ENCODE measurements at places on chromosomes 3 and 15. TPM values are rescaled to one million over a fixed set of nuclear protein-coding genes. Genes with fewer than 3 reads are reported as not detected.

SMCO1 gene
- 0.14 TPM for total RNA-seq

DNA sequence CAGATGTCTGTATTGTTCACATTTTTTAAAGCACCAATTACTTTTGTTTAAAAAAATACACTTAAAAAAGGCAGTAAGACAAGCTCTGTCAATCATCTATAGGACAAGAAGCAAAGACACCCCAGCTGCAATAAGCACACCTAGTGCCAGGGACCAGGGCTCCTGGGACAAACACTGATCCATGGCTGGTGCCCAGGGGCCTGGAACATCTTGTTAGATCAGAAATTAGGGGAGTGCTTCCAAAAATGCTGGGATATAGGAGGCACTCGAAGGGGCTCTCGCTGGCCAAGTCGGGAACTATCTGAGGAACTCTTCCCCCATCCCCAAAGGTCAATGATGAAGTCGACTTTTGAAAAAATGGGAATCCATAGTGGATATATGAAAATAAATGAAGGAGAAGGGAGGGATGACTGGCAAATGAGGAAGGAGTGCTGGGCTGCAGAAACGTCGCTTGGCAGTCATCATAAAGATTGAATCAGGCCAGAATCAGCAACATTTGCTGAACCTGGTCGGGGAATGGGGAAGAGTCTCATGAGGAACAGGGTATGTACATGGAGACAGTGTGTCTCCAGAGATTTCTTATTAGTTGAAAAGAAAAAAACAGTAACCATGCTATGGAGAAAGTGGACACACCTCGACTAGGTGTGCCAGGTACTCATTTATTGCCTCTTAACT is 28.5 kb downstream of the TSPAN3 start:
- no peak for DNase-seq

- DNase-seq = no peak
Measured at GRCh38 chr3:188972310-188972709, 199.5 kb upstream of the TPRG1 start.

- no peak for DNase-seq
Measured at GRCh38 chr15:35693286-35693685, 147.3 kb upstream of the DPH6 start.

DNA sequence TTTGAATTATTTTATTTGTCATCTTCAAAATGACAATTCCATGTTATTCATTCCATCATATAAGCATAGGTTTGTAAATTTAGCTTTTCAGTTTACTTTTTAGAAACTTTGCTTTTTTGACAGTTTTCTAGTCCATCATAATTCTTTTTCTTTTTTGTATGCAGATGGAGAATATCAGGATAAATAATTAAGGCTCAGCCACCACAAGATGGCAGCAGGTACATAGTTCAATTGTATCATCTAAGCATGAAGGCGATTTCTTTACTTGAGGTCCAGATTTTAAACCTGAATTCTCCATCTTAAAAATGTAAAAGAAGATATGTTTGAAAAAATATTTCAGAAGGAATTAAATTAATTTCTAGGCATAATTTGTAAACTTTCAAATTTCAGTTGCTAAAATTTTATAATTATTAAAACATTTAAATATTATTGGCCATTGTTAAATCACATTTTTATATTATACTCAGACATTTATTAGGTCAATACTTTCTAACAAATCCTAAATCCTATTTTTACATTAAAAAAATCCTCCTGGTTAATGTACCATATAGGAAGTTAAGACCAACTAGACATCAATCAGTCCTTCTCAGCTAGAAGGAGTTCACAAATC is 15.1 kb downstream of the PLSCR5 start:
- peak; percentile 58 for DNase-seq

- no peak for DNase-seq
Measured at GRCh38 chr3:6779140-6779539, 81.8 kb upstream of the GRM7 start.

GRCh38 chr3:79172241-79172640 is 595.6 kb downstream of the ROBO1 start:
- no peak for DNase-seq

GRCh38 chr3:196968233-196969133 is at the start of gene PIGZ:
Gene PIGZ (minus strand): TSS chr3:196968833. CDS start chr3:196952031, 16,802 bp downstream.
- DNase-seq = no peak

DNA sequence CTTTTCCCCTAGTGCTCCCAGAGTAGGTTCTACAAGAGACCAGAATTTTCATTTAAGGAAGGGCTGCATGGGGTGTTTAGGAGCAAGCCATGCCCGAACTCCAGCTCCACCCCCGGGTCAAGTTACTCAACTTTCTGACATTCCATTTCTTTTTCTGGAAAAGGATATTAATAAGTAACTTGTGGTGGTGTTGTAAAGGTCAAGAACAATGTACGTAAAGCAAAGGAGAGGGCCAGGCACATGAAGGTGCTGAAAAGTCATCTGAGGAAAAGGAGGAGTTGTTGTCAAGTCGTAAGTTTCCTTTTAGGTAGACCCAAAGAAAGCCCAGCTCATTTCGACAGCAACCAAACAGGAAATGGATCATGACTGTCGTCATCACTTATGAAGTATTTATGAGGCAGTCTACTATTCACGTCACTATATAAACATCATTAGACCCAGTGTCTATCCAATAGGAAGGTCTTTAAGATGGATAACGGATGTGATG is 319.6 kb upstream of the IL12A start:
- DNase-seq = peak; percentile 72

GRCh38 chr15:62570405-62570783 is 405.3 kb upstream of the C2CD4B start:
- no peak for DNase-seq

DNA sequence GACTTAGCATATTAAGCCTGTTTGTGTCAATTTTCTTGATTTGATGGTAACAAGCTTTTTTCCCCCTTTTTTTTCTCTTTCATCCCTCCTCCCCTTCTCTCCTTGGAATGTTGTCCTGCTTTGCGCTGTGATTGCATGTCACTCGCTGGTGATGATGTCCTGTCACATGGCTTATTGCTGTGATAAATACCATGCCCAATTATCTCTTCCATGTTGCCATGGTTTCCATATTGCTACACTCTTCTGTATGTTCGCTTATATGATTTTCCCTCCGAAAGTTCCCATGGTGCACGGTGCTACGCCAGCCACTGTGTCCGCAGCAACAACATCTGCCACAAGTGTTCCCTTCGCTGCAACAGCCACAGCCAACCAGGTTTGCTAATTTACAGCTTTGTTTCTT is 187.3 kb downstream of the MBNL1 start:
- DNase-seq = no peak

GRCh38 chr3:193788189-193788991 is 195.4 kb downstream of the OPA1 start:
- peak; percentile 65 for DNase-seq

ISLR gene
- total RNA-seq = not detected

DNA sequence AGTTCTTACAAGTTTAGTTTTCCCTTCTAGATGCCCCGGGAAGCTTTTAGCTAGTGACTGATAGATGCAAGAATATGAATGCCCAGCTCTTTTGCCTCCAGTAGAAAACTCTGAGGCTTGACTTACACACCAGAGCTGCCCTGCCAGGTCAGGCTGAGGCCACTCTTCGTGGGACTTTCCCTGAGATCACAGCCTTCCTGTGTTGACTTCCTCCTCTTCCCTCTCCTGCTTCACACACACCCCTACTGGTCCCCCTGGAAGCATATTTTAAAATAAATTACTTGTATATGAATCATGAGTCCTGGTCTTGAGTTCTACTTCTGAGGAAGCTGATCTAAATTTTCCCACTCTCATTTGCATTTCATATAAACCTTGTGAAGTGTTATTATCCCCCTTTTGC is 413.7 kb downstream of the PDCD6IP start:
- peak; percentile 42 for DNase-seq

DNA sequence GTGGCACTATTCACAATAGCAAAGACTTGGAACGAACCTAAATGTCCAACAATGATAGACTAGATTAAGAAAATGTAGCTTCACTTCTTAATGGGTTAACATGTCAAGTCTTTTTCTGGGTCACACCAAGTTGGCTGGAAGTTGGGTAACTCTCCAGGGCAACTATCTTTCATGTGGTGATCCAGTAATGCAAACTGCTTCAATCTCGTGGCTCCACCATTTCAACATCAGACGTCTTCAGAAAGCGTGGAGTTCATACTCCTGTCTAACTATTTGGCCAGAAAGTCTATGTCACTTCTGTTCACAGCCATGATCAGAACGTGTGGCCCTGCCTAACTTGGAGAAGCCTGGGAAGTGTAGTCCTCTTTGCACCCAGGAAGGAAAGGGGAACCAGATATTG is 32.2 kb downstream of the DUT start:
- no peak for DNase-seq

GRCh38 chr15:25543196-25543595 is 104.4 kb upstream of the UBE3A start:
- peak; percentile 53 for DNase-seq

DNA sequence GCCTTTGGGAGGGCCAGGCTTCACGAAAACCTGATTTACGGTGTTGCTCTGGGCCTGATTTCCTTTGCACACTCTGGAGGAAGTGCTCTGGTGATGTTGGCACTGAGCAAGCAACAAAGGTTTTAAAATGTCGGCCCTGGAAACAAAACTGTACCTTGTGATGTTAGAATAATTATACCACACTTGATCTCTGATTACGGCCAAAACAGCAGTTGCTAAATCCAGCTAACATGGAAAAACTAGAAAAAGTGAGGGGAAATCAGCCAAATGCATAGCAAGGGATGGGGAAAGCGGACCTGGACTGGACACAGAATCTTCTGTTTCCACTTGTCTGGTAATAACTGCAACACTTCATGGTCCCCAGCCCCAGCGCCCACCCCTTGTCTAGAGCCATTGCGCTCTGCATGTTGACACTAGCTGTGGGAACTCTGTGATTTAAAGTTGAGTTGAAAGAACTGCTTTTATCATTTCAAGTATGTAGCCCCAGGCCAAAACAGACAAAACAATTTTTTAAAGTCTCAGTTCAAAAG is 120.1 kb downstream of the VGLL4 start:
- no peak for DNase-seq

DNA sequence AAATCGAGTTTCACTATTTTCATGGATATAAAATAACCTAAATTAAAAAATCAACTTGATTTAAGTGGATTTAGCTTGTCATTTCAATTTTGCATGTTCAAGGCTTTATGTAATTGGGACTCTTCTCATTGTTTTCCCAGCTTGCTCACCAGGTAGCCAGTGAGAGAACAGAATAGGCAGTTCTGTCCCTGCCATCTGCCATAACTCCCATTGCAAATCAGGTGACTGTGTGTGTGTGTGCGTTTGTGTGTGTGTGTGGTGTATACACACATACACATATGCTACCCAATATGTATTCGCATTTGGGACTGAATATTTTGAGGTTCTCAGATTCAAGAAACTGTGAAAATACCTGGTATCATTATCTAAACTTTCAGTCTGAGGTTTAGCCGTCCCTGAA is 1069.8 kb downstream of the IGSF11 start:
- no peak for DNase-seq
